Left ventricle myocardium inferior (tissue), 1 donor: ENCODE measurements at places on chromosomes 7 and 10. TPM values are rescaled to one million over a fixed set of nuclear protein-coding genes. Genes with fewer than 3 reads are reported as not detected.

C10orf90 gene
- total RNA-seq: not detected

NPC1L1 gene
- total RNA-seq: 0.19 TPM

- DNase-seq: no peak
Measured at GRCh38 chr10:22386503-22386902, 41.2 kb downstream of the SPAG6 start.

- DNase-seq: peak; percentile 77
Measured at GRCh38 chr7:128833148-128833945, 3.1 kb downstream of the FLNC start.

GRCh38 chr10:69800109-69800508, 1.6 kb upstream of the COL13A1 start:
- no peak for DNase-seq

DNA sequence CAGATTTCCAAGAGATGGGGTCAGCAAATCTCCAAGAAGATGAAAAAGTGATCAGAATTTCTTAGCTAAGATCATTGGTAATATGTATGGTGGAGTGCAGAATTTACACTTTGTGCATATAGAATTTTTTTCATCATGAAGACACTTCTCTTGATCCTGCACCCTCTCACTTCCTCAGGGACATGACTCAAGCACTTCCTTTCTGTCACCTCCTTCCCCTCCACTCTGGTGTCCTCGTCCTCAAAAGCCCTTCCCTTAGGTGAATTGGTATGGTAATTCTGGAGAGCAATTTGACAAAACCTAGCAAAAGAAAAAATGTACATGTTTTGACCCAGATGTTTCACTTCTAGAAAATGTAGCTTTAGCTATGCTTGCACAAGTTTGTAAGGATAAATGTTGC, 18.1 kb downstream of the CALN1 start:
- no peak for DNase-seq

DNA sequence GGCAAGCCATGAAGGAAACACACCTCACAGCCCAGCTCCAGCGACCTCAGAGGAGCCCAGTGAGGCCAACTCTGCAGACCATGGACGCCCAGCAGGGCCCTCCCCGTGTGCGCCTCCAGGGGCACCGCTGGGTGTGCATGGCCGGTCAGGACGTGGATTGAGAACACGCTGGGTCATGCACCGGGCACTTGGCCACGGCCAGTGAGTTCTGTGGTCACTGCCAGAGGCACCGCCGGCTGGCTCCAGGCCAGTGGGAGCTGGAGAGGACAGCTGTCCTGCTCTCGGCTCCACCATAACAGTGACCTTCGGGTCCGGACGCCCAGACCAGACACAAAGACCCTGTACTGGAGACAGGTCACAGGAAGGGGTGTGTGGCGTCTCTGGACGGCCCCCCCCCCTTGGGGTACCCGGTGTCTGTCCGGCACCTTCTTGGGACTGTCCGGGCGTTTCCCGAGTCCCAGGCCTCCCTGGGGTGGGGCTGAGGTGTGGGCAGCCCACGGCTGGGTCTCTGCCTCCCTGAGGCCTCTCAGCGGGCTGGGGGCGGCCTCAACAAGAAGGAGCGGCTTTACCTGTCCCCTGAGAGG, 50.4 kb upstream of the NKX6-2 start:
- peak; percentile 48 for DNase-seq

DNA sequence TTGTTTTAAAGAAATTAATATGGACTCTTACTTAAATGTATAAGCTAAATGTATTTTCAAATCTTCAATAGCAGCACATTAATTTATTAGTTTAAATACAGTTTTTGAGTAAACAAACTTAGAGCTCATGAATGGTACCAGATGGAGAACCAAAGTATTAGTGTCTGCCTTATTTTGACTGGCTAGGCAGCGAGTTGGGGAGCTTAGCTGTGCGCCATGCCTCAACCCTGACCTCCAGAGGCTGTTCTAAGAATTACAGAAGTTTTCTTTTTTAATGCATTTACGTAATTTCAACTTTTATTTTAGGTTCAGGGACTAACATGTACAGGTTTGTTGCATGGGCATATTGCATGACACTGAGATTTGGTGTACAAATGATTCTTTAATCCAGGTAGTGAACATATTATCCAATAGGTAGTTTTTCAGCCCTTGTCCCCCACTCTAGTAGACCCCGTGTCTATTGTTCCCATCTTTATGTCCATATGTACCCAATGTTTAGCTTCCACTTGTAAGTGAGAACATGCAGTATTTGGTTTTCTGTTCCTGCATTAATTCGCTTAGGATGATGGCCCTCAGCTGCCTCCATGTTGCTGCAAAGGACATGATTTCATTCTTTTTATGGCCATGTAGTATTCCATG, 166.8 kb downstream of the IQUB start:
- DNase-seq: no peak

DNA sequence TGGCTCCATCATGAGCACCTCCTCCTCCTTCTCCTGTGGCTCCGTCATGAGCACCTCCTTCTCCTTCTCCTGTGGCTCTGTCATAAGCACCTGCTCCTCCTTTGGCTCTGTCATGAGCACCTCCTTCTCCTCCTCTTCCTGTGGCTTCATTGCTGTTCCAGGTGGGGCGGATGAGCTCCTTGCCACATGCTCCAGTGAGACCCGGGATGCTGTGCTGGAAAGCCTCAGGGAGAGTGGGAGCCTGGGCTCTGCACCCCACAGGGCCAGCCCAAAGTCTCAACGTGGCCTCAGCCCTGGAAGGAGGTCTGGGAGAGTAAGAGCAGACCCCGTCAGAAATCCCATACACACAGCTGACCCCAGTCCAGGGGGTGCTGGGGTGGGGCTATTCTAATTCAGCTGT, 380.7 kb downstream of the TCERG1L start:
- no peak for DNase-seq

DNA sequence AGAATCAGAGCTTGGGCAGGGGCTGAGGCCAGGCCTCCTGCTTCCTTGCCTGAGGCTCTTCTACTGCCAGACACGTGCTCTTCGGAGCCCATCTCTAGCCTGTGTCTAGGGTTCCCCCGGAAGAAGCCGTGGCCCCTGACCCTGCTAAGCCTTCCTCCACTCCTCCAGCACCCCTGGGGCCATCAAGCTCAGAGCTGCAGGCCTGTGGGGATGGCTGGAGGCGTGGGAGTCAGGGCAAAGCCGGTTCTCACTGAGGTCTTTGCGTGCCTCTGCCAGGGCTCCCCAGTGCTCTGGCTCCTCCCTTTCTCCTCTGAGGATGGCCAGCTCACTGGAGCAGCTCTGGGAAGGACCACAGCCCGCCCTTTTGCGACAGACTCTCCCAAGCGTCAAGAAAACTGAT, 34.4 kb downstream of the GHRHR start:
- peak; percentile 53 for DNase-seq

GRCh38 chr7:51786284-51786683, 469.7 kb upstream of the COBL start:
- DNase-seq: no peak

SERPINE1 gene
- total RNA-seq: 4.3 TPM

DNA sequence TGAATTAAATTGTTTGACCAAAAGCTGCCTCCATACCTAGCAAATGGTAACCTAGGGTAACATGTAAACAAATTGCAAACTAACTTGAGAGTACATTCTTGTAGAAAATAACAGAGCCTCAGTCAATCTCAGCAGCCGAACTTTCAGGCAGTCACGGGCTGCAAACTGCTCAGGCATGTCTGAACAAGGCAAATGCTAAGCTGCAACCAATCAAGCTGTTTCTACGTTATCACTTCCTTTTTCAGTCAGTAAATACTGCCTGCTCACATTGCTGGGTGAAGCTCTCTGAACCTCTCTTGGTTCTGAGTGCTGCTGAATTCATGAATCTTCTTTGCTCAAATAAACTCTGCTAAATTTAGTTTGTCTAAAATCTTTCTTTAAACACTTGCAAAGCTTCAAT, 1212.4 kb downstream of the SORCS1 start:
- no peak for DNase-seq

DNA sequence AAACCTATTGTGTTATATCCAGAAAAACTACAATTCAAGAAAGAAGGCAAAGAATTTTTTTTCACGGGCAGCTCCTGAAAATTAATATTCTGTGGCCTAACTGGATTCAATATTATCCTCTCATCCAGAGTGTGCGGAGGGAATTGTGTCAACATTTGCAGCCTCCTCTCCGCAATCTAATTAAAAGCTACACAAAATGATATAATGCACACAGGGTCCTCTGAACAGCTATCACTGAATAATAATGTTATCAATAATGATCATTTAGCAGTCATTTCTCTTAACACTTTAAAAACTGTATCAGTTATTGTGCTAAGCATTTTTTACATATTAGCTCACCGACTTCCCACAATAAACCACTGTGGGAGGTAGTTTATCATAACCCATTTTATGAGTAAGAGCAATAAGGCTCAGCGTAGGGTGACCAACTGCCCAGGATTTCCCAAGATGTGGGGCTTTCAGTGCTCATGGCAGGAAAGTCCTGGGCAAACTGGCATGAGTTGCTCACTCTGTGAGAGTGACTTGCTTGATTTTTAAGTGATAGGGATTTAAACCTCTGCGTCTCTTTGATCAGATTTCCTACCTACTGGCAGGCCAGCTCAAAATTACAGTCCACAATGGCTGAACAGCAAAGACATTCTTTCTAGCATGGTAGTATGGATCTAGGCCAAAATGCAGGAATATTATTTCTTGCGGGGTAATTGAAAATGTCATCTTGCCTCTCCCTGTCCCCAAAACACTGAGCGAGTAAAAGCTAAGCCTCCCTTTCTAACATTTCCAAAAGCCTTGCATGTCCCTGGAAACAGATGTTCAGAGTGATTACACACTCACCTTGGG, 65.7 kb downstream of the AOAH start:
- no peak for DNase-seq

DNA sequence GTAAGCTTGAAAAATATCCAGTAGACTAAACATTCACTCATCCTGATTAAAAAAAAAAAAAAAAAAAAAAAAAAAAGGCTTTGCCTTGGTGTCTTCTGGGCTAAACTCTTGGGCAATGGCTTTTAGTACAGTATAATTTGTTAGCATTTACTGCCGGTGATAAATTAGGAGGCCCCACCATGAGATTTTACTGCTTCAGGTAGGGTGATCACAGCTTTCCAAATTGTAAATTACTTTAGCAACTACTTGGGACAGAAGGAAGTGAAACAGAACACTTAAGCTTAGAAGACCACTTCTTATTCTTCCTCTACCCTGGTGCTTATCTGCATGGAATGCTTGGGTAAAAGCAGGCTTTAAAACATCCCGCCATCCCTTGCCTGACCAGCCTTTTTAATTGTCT, 152.1 kb downstream of the HIBADH start:
- no peak for DNase-seq

SLC29A4 gene
- total RNA-seq: 3.7 TPM

- no peak for DNase-seq
Measured at GRCh38 chr7:70210936-70211310, 612.6 kb downstream of the AUTS2 start.

DNA sequence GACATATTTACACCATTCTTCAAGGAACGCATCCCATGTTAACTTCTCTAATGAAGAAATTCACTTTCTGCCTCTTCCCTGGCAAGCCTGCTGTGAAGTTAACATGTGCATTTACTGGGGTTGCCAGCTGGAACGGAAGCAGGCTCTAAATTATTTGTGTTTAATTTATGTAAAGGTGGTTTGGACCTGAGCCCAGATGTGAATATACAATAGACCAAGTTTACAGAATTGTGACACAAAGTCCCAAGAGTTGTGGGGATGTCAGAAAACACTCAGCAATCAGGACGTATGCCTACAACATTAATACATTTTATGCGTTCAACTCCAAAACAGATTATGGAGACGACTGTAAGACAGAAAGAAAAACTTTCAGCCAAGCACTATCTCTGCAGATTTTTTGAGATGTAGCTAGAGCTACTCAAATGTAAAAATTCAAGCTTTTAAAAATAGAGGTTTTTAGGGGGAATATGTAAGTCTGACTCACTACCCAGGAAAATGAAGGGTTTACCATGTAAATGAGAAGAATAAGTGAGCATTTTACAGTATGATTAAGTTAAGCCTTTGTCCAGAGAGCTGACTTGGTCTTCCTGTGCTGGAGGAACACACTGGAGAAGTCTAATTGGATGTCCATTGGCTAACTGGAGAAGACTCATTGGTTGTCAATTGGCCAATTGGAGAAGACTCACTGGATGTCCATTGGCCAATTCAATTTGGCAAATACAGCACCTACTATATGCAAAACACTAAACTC, 19.5 kb downstream of the NRP1 start:
- no peak for DNase-seq

DNA sequence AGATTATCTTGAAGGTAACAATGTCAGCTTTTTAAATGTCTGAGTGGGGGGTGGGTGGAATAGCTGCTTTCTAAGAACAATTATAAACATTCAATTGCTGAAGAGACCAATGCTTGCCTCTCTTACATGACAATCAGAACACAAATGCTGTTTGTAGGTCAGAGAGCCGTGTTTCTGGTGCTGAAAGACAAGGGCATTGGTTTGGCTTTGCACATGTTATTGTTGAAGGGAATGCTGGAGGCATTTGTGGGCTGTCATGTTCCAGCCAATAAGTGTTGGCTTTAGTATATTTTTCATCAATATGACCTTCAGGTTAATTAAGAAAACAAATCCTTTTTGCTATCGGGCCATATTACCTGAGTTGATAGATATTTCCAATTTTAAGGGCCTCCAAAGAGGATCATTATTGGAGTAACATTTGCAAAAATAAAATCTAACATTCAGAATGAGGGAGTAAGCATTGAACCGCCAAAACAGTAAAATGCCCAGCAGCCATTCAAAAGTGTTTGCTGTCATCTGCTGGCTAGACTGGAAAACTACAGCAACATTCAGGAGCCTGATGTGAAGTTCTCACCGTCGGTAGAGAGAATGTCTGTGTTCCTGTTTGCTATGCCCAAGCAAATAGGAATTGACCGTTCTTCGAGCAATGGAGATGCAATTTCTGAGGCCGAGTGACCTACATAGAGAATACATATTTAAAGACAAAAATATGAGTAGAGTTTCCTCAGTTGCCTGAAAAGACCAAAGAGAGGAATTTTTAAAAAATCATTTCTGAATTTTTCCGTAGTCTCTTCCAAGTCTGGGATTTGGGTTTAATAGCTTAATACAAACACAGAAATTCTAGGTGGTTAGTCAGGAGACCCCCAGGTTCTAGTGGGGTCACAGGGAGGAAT, 118.9 kb downstream of the APBB1IP start:
- DNase-seq: no peak

DNA sequence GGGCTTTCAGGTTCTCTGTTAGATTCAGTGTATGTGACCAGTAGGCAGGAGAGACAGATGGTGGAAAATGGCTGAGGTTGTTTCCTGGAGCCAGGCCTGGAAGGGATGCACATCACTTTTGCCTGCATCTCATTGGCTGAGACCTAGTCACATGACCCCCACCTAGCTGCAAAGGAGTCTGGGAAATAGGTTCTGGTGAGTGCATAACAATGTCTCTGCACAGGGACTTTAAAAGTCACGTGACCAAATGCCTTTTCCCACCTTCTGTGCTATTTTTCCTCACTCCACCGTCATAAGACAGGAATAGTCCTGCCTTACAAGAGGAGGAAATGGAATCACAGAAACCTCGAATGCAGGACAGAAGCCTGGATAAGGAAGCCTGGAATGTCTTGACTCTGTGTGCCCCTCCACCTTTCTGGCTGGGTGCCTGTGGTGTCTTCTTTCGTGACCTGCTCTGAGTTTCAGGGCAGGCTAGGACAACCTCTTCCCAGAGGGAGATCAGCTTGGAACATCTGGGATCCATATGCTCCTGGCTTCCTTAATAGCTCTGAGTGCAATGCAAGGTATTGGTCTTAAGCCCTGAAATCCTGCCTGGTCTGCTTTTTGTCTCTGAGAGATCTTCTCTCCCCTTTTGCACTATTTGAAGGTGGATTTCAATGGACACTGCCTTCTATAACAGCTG, 139.9 kb upstream of the ZNF438 start:
- DNase-seq: no peak

GRCh38 chr10:635088-635861, 54.2 kb downstream of the DIP2C start:
- no peak for DNase-seq

VAX1 gene
- total RNA-seq: not detected
